ENCODE measurements at places on chromosomes 3 and 15.

- no peak for DNase-seq
Measured at GRCh38 chr3:76824658-76825240, 215.2 kb upstream of the ROBO2 start.

DNA sequence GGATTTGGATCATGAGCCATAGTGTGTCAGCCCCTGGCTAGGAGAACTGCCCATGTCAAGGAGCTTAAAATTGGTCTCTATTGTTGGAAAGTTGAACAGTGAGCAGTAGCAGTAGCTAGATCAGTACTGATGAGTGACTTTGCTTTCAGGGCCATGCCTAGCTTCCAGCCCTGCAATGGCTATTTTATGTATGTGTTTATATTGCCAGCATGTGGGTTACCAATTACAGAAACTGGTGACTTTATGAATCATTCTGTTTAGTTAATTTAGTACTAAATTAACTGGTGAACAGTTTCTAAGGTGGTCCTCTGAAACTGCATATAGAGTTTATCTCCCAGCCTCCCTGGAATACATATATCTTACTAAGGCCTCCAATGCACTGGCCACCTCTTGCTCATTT lies 908.1 kb upstream of the ALCAM start:
- no peak for DNase-seq

- DNase-seq: no peak
Measured at GRCh38 chr15:70160267-70160666, 62.5 kb upstream of the TLE3 start.

DNA sequence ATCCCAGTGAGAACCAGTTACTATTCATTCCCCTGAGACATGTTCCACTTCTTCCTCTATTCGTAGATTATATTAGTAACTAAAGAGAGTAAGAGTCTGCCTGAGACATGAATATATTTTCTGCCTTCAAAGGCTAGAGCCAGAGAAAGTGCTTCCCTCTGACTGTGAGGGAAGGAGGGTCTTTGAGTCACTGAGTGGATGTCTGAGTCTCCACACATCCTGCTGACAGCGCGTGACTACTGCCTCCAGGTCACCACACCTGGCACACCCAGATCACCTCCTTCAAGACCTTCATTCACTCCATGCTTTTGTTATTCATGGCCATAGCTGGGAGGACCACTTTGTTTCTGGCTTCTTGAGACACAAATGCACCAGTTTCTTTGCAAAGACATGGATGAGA lies 135.6 kb downstream of the SOX2 start:
- no peak for DNase-seq

GRCh38 chr3:72636969-72637597 lies 211.2 kb downstream of the SHQ1 start:
- no peak for DNase-seq

DNA sequence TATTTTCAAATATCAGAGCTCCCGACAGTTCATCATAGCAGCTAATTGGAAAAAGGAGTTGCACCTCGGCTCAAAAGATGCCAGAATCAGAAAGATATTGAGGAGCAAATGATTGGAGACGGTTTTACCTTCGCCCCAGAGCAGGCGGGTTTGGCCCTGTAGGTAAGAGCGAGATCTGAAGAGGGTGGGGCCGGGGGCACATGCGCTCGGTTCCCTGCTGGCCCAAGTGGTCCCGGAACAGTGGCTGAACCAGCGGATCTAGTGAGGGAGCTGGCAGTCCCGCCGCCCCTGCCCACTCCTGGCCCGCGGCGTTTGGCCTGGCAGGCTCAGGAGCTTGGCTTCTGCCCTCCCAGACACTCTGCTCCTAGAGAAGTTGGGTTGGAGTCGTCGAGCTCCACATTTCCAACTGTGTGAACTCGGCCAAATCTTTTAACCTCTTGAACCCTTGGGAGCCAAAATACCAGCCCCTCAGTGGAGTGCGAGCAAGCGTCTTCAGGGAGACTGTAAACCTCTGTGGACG lies 79.1 kb downstream of the RHCG start:
- no peak for DNase-seq

- DNase-seq: no peak
Measured at GRCh38 chr3:156689608-156690007, 15.2 kb downstream of the TIPARP start.

DNA sequence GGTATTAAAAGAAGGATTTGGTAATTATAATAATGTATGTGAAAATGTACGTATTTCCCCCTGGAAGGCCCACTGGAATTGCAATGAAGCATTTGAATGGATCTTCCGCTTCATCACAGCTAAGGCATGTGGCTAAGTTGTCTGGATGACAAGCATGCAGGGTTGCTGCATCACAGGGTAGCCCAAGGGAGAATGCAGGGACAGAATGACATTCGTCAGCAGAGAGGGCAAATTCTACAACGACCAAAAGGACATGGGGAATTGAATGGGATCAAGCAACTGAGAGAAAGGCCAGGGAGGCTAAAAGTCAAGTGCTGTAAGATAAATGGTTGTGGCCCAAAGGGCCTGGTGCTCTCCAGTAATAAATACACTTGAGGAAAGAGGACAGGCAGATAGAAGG lies 95.4 kb downstream of the ISL2 start:
- DNase-seq: no peak

- DNase-seq: no peak
Measured at GRCh38 chr15:51266656-51267050, 71.7 kb downstream of the CYP19A1 start.

- DNase-seq: no peak
Measured at GRCh38 chr3:24242012-24242698, 252.5 kb downstream of the THRB start.

DNA sequence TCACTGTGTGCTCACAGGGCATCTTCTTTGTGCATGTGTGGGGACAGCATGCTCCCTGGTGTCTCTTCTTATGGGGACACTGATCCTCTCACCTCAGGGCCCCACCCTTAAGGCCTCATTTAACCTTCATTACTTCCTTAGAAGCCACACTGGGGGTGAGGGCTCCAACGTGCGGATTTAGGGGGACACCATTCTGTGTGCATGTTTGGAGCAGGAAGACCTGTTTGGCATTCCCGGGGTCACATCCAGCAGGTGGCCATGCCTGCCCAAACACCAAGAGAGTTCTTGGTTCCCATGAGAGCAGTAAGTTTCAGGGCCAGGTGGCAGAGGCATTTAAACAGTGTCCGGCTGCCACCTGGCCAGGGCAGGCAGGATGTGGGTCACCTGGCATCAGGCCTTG lies 24.8 kb downstream of the PRR20G start:
- no peak for DNase-seq

DNA sequence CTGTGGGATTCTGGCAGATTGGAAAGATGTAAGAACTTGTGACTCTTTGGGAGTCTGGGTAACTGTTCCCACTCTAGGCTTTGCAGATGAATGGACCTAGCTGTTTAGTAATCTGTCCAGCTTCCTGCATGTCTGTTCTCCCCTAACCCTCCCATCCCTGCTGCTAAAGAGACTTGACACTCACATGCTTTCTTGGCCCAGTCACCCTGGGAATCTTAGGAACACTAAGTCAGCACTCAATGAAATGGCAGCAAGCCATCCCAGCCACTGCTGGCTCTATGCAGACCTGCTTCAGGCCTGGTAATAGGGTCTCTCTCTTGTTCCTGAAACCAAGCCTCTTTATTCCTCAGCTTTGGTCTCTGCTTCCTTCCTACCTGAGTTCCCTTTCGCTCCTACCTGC lies 63.7 kb upstream of the THSD4 start:
- no peak for DNase-seq

DNA sequence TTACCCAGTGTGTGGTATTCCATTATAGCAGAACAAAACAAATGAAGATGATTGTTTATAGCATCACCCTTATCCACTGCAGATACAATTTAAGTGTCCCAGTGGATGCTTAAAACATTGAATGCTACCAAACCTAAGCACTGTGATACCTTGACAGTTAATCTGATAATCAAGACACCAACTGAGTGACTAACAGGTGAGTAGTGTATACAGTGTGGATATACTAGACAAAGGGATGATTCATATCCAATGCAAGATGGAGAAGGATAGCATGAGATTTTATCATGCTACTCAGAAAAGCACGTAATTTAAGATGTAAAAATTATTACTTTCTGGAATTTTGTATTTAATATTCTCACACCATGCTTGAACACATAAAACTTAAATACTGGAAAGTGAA lies 1449.0 kb downstream of the OTOL1 start:
- DNase-seq: no peak

DNA sequence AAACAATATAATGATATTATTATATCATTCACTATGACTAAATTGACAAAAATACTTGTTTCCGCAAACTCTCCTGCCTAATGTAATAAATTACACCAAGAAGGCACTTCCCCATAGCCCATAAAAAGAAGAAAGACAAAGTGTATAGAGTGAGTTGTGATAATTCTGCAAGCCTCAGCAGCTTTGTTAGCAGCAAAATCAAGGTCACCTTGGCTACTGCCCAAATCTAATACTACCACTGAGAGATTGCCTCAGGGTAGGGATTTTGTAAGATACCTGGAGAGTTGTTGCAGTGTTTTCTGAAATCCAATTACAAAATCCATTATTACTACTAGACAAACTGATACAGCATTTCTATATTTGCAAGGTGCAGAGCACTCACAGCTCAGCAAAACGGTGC lies 503.5 kb downstream of the FGF12 start:
- no peak for DNase-seq

DNA sequence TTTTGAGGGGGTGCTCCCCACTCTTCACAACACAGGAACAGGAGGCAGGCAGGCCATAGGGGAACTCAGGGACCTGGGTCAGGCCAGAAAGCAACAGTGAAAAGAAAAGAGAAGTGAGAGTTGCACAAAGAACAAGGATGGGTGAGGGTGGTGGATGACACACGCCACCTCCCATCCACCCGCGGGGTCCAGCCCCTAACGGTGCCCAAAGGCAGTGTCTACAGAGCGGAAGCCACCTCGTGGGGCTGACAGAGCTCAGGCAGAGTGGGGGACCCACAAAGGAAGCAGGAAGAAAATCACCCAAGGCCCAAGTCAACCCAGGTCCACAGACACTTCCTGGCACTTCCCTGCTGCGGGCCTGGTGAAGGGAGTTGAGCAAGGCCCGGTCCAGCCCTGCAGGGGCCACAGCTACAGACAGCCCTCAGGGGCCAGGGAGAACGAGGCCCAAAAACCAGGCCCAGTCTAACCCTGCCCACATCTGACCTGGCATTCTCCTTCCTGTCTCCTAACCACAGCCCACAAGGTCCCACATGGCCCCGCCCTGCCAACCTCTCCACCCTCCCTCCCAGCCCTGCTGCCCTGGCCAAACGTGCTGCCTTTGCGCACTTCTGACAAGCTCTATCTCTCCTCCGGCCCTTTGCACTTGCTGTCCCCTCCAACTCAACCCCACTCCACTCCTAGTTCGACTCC lies 5.9 kb downstream of the NUP210 start:
- no peak for DNase-seq

DNA sequence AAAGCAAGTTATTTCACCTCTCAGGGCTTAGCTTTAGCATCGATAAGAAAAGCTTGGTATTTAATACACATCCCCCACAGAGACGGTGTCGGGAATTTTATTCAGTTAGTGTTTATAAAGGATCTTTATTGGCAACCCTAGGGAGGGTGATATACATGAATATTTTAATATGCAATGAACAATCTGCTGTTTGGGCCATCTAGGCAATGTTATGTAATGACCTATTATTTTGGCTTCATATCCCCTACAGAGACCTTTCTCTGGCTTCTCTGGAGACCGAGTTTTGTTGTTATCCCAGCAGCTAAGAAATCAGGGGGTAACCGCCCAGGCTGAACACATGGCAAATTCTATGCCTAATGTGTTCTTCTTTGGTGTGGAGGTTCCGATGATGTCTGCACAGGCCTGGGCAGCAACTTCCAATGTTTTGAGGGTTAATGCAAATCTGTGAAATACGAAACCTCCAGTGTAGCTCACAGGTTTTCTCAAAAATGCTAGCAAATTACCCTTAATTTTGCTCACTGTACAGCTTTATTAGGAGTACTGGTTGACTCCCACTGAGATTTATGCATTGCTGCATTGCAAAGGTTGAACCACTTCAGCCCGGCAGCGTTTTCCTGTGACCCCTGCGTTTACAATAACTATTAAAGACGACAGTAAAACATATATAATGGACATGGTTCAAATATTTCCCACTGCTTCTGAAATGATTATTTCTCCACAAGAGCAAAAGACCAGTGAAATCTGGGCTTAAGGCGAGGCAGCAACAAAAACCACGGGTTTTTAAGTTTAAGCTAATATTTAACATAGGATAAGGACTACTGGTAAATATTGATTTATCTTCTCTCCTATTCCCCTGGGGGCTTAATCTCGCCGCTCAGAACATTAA lies 298.3 kb upstream of the NR2E3 start:
- DNase-seq: no peak

DNA sequence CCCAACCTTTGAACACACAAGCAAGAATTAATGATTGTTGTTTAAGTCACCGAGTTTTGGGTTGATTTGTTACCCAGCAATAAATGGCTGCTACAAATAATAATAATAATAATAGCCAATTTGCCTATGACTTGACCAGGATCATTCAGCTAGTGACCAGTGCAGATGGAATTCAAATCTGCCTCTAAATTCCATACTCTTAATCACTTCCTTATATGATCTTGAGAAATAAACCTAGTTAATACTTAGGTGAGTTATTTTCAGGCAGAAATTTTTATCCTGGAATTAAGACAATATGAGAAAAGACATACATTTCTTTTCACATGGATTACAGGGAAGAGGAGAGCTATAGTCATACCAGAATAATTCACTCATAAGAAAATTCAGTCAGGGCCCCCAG lies 116.0 kb upstream of the GALNT15 start:
- no peak for DNase-seq

DNA sequence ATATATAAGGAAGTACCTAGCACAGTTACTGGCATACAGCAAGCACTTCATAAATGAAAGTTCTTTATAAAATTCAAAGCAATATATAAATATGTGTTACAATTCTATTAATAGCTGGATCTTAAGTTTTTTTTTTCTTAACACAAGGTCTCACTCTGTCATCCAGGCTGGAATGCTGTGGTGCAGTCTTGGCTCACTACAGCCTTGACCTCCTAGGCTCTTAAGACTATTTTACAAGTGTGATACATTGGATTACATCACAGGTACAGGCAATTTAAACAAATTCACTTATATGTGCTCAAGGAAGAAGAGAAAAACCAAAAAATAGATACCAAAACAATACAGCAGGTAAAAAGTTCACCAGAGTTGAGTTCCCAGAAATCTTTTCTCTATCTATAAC lies 60.6 kb downstream of the ZNF280D start:
- DNase-seq: no peak

DNA sequence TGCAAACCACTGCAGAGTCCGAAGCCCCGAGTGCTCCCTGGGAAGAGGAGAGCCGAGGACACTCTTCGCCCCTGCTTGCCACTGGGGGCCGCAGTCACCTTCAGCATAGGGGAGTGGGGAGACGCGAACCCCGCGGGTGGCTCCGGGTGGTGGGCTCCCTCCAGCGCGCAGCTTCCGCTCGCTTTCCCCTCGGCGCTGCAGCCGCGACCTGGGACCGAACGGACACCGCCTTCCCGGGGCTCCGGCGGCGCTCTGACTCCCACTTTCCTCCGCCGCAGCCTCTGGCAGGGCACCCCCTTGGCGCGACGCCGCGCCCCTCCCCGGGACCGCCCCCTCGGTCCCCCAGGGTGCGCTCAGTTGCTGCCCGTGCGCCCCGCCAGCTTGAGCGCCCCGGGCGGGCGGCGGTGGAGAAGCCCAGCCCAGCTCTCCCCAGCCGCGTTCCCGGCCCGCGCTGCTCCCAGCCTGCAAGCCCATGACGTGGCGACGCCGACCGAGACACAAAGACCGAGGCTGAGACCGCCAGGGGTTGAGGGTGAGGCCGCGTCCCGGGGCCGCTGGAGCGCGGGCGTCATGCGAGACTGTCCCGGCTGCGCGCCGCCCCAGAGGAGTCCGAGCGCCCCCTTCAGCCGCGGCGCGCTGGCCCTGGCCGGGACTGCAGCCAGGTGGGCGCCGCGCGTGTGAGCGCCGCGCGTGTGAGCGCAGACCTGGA lies at the start of gene MINAR1:
MINAR1 (plus strand) TSS at position 701 of the 709 bp plus-strand sequence. CDS start 23,812 bp downstream, outside the sequence.
- DNase-seq: no peak
